Stimulated activated CD8-positive, alpha-beta memory T cell treated with anti-CD3 and anti-CD28 coated beads, Interleukin-2, amount 100 ng/mL, for 1 hour (primary cell): ENCODE measurements at places on chromosomes 3 and 15.

DNA sequence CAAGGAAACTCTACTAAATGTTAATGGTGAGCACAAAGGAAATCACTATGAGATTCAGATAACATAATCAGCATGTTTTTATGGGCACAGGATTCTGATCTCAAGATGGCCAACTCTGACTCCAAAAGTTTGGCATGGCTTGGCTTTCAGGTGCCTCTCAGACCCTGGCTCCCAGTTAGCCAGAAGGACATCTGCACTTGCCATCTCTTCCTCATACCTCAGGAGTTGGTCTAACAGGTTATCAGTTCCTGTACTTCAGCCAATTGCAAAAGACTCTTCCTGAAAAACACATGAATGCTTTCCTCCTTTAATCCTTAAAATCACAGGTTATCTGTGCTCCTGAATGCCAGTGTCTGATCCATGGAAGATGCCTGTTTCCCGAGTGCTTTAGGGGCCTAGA lies 25.0 kb downstream of the TMPRSS7 start:
- no peak for DNase-seq

DNA sequence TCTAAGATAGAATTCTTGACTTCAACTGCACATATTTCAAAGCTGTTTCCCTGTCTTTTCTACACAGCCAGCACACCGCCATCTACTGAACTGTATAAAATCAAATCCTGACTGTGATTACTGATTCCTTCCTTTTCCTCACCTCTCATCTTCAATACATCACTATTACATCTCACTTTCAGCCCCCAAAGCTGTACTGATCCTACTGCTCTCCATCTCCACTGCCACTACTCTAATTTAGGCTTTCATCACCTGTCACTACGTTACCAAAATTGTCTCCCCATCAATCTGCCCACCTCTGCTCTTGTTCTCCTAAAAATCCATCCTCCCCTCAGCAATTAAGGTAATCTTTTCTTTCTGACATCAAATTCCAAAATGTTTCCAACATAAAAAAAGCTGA lies 4.5 kb upstream of the CCDC39 start:
- DNase-seq: no peak

- DNase-seq: no peak
These were observed 294.1 kb upstream of the UBE2E2 start for GRCh38 chr3:22908989-22909507.

DNA sequence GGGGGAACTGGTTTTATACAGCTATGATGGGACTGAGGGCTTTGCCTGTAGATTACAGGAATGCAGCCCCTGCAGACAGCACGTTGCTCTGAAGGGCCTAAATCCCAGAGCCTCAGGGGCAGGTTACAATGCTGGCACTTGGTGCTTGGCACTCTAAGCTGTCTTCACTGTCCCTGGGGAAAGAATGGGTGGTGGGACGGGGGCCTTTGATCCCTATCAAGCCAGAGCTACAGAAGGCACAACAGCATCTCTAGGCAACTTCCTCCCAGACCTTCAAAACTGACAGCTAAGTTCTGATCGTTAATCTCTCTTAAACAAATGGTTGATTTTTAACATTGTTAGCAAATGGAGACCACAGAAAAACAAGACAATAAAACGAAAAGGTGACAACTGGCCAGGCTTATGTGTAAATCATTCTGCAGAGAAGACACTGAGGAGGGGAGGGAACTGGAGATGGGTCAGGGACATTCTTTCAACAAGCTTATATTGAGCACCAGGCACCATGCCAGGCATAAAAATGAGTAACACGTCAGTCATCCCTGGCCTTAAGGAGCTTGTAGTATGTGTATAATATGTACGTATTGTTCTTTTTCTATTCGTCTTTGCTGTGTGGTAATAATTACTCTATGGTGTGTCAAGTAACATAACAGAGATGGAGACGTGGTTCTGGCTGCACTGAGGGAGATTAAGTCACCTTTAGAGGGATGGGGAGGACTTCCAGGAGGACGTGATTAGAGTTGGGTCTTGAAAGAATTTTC lies 49.1 kb downstream of the CA12 start:
- no peak for DNase-seq

- DNase-seq: no peak
These were observed 65.9 kb upstream of the ACTC1 start for GRCh38 chr15:34861214-34861613.

- DNase-seq: no peak
These were observed 427.8 kb downstream of the LPP start for GRCh38 chr3:188581792-188582191.

DNA sequence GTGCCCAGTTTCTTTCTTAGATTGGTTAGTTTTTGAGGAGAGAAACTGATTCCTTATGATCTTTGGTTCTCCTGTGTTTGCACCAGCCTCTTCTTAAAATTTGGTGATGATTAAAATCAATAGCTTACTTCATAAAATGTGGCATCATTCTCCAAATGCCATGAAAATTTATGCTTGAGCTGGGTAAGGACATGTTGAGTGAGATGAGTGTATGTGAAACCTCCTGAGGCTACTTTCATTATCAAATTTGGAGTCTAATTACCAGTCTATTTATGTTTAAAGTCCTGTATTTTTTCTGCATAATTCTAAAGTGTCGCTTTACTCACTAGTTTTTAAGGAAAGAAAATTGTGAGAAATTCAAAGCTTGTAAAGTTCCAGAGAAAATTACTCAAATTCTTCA lies 102.1 kb downstream of the DIPK2A start:
- no peak for DNase-seq

- DNase-seq: no peak
These were observed 391.2 kb downstream of the IL20RB start for GRCh38 chr3:137348936-137349335.

DNA sequence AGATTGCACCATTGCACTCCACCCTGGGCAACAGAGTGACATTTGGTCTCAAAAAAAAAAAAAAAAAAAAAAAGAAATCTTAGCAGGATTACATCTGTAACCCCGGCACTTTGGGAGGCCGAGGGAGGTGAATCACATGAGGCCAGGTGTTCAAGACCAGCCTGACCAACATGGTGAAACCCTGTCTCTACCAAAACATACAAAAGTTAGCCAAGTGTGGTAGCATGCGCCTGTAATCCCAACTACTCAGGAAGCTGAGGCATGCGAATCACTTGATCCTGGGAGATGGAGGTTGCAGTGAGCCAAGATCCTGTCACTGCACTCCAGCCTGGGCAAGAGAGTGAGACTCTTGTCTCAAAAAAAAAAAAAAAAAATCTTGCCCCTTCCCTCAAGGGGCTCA lies 40.4 kb downstream of the LIPC start:
- no peak for DNase-seq

DNA sequence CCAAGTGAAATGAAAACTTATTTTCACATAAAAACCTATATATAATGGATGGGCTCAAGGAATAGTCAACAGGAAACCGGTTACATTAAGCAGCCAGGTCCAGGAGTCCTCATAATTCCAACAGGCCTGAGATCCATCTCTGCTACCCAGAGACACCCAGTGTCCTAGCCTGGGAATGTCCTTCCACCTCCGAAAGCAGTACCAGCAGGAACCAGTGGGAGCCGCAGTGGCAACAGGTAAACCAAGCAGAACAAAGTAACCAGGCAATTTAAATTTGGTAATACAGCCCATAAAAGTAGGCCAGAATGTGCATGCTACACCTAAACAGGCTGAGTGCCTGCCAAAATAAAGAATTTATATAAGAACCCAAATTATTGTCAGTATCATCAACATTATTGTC lies 195.6 kb downstream of the ZBBX start:
- no peak for DNase-seq

- no peak for DNase-seq
These were observed 12.9 kb upstream of the TXNRD3 start for GRCh38 chr3:126667631-126668449.

- DNase-seq: no peak
These were observed 314.6 kb downstream of the EPHB1 start for GRCh38 chr3:135109681-135110080.

- no peak for DNase-seq
These were observed 36.9 kb downstream of the HACD2 start for GRCh38 chr3:123547881-123548519.

DNA sequence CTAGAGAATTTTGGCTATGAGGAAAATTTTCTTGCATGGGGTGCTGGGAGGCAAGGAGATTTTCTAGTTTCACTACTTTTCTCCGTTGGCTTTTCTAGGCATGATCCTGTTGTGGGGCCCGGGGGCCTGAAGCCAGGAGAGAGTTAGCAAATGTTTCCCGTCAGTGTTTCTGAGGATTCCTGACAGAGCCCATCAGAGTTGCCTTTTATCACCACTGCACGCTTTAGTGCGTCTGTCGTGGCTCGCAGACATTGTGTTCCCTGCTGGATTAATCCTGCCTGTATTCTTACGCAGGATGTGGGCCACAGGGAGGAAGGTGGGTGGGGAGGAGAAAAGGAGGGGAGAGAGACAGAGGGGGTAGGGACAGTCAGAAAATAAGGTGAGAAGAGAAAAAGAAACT lies 18.1 kb upstream of the BOC start:
- no peak for DNase-seq

DNA sequence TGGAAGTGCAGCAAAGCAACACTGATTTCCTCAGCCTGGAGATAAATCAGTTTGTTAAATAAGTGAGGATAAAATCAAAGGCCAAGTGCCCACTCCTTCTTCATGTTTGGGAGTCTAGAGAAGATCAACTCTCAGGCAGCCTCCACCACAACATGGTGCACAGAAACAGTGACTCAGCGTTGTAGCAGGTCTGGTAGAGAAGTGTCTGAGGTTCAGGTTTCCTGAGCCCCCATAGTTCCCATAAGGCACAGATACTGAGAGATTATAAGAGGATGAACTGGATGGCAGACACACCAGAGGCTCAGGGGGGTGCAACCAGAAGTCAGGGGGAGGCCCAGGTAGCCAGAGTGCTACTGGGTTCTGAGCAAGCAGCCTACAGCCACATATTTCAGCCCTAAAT lies 166.7 kb downstream of the FRMD5 start:
- no peak for DNase-seq

DNA sequence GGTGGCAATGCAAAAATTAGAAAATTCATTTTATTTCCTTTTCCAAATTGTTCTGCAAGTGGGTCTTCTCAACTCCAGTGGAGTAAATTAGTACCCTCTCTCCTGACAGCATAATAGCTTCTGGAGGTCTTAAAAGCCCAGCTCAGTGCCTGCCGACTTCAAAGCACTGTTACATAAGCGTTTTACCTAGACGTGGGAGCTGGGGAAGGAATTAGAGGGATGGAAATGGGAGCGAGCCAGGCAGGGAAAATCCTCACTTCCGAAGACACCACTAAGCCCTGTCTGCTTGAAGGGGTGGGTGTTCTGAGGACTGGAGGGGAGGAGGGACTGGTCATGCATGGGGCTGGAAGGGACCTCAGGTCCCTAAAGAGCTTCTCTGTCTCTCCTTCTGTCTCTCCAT lies 77.2 kb upstream of the SLC6A1 start:
- DNase-seq: no peak

DNA sequence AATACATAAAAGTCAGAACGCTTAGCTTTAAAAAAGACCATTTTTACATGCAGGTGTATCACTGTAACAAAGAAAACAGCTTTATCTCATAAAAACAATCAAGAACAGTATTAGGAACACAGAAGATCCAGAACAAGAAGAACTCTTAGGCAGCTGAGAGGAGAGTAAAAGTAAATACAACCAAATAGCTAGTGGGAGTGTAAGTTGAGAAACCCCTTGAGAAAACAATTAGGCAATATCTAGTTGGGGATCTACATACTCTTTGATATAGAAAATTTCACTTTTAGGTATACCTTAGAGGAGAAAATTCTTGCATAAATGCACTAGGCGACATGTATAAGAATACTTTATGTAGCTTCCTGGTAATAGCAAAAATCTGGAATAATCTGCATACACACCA lies 7.5 kb downstream of the TMF1 start:
- DNase-seq: no peak

DNA sequence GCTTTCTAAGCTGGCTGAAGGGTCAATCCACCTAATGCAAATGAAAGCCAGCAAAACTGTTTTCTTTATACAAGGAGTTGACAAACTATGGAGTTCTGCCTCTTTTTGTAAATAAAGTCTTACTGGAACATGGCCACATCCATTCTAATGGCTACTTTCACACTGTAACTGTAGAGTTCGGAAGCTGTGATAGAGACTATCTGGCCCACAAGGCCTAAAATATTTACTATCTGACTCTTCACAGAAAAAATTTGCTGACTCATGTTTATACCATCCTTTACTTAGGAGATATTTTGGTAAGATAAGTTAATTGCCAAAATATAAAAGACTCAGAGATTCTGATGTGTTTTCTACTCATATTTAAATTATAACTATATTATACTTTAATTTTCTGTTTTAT lies 93.7 kb upstream of the GK5 start:
- no peak for DNase-seq

GRCh38 chr3:48034000-48034516 lies 17.8 kb upstream of the MAP4 start:
- DNase-seq: no peak

GRCh38 chr3:124320976-124321375 lies 329.1 kb upstream of the ROPN1 start:
- no peak for DNase-seq
